Activated naive CD4-positive, alpha-beta T cell treated with anti-CD3 and anti-CD28 coated beads for 36 hours (primary cell): ENCODE measurements at places on chromosomes 1 and 21.

- no peak for DNase-seq
Observed at GRCh38 chr21:37915497-37915911, 753 bp downstream of the KCNJ6 start.

DNA sequence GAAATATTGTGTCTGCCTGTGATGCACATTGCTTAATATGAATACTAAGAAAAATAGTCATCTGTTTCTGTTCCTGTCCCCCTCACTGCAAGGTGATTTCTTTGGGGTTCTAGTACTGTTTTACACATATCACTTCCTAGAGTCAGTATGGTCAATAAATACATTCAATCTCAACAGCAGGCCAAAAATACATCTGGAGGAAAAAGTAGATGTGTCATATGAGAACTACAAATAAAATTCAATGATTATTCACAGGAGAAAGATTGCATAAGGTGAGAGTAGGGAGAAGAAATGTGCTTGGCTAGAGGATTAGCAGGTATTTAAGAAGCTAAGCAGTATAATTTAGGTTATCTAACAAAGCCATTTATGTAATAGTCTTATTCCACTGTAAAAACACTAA lies 45.3 kb upstream of the SAMSN1 start:
- DNase-seq = no peak

DNA sequence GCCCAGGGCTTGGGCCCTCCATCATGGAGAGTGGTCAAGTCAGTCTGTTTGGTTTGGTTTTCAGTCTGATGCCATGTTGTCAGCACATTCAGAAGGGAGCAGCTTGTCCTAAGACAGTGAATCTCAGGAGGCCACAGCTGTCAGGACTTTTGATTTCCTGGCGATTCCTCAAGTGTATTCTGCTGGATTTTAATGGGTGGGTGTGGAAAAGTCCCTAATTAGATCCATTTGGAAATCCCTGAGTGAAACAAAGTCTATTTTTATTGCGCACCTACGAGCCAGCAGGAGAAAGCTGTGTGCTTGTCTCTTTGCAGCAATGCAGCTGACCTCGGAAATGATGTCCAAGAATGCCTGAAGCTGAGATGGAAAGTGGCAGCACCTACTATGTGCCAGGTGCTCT lies 21.6 kb upstream of the FHAD1 start:
- DNase-seq = no peak

GRCh38 chr1:160049101-160049500 lies 17.3 kb upstream of the PIGM start:
- DNase-seq = no peak

- DNase-seq = peak; percentile 6
Observed at GRCh38 chr21:37146320-37147235, 73.5 kb downstream of the TTC3 start.

DNA sequence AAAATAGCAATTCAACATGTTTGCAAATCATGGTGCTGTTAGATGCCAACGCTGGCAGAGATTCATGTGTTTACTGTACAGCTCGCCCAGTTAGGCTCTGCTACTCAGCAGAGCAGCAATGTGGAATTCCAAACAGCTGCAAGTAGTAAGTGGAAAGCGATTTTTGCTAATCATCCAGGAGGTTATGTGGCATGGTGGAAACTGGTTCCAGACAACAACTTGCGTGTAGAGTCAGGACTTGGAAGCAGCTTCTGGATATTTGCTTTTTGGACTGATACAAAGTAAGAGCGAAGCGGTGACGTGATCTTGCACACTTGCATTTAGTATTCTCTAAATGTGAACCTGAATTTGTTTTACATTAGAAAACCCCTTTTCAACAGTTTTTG lies 27.1 kb upstream of the HHAT start:
- no peak for DNase-seq

- DNase-seq = no peak
Observed at GRCh38 chr1:85884372-85885035, 176.3 kb upstream of the ZNHIT6 start.

DNA sequence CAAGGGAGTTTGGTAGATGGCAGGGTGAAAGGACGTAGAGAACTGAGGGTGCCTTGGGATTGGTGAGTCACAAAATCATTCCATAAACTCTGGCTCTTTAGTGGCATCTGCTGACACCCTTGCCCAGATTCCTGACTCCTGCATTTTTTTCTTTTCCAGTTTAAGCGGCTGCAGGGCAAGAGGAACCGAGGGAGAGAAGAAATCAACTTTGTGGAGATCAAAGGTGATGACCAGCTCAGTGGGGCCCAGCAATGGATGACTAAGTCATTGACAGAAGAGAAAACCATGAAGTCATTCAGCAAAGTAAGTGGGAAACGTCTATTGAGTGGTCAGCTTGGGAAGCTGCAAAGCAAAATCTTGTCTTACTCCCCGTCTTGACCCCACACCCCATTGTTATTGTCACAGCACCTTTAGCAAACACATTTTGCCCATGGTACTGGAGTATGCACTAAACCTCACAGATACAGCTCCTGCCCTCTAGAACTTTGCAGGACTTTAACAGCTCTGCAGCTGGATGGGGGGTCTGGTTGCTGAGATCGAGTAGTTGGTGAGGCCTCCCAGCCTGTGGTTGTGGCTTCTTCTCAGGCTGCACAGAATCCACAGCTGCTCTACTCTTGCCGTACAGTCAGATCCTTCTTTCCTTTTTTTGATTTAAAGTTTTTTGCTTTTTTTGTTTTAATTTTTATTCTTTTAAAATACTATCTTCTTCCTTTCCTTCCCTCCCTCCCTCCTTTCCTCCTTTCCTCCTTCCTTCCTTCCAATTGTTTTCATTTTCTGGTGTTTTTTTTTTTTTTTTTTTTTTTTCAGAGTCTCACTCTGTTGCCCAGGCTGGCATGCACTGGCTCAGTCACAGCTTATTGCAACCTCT lies 21.9 kb downstream of the SH2D2A start:
- DNase-seq = no peak

DNA sequence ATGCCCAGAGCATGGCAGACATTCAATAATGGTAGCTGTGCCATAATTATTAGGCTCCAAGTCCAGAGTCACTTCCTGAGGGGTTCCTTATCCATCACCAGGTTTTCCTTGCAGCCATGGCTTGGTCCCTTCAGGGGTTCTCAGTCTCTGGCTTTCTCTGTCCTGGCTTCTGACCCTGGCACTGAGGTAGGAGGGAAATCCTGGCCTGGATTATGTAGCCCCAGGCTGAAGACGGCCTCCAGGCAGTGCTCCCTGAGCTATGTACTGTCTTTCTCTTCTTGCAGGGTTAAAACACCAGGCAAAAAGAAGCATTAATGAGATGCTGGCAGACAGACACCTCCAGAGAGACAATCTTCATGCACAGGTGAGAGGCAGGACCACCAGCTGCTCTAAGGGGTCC lies 9.5 kb upstream of the PADI3 start:
- DNase-seq = peak; percentile 25

GRCh38 chr1:171999756-172000155 lies 158.5 kb downstream of the DNM3 start:
- no peak for DNase-seq

GRCh38 chr1:110612060-110612745 lies 6.0 kb upstream of the KCNA2 start:
- DNase-seq = no peak

- DNase-seq = no peak
Observed at GRCh38 chr1:36752891-36753361, 270.2 kb upstream of the CSF3R start.
